ENCODE measurements at places on chromosomes 5 and 9.

DNA sequence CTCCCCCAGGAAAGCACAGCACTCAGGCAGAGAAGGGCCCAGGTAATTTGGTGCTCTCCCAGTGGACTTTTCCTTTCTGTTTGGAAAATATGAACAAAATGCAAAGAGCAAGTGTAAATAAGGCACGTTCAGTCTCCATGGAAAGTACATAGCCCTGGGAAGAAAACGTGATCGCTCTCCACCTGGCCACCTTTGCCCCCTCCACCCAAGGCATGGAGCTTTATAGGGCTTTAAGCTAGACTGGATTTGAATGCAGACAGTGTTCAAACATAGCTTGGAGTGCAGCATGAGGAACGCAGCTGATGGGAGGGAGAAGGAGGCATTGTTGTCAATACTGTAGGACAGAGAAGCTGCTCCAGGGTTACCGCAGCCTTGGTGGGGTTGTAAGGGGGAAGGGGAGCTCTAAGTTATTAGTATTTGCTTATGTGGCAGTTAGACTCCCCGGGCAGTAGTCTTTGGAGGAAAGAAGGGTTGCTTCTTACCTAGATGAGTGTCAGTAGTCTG is 500.2 kb downstream of the SPOCK1 start:
- no peaks in the 10 kb centered on the region for H3K4me1 ChIP-seq
- DNase-seq, result no peak
- H3K27me3 ChIP-seq, result no peaks in the 10 kb centered on the region

DNA sequence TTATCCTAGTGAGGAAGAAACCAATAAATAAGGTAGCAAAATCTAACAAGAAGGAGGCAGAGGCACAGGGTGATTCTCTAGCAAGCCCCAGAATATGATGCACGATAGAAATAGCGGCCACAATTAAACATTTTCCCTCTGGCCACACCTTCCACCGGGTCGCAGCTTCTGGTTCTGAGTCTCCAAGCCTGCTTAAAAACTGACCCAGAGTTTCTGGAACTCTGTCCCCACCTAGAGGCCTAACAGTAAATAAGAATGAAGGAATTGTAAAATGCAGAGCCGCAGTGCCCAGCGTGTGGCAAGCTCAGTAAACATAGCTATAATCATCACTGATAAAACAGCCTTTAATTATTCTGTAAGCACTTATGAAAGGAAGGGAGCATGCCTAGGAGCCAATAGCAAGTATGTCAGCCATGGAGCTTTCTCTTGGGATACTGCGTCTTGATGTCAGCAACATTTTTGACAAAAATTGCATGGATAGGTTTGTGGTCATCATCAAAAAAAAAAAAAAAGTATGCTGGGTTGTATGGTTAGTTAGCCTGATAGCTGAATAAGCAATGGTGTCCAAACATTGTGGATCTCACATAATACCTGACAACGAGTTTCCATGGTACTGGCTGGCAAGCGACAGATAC is 465.5 kb downstream of the DNAH5 start:
- no peak overlapping the region for H3K27ac ChIP-seq
- no peaks in the 10 kb centered on the region for H3K27me3 ChIP-seq
- no peak for DNase-seq
- H3K4me3 ChIP-seq, result no peak overlapping the region
- H3K36me3 ChIP-seq, result no peaks in the 10 kb centered on the region

DNA sequence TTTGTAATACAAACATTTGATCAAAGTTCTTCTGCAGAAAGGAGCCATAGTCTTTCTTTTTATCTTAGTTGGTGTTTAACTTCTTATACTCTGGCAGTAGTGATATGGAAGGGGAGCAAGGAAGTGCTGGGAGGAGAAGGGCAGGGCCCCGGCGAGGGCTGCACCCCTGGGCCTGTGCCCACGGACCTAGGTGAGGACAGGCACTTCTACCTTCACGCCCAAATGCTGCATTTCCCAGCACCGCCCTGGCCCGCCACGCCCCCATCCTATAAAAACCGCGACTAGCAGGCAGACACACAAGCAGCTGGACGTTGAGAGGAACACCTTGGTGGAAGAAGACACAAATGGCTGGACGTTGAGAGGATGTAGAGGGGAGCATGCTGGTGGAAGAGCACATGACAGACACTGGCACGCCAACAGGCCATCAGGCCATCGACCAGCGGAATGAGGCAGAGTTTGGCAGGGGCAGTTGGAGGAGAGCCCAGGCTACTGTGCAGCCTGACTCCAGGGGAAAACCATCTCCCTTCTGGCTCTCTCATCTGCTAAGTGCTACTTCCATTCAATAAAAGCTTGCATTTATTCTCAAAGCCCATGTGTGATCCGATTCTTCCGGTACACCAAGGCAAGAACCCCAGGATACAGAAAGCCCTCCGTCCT is 81.5 kb upstream of the C9orf72 start:
- H3K36me3 ChIP-seq, result no peaks in the 10 kb centered on the region
- no peak overlapping the region for H3K4me3 ChIP-seq
- H3K4me1 ChIP-seq, result peaks cover 12% of the 10 kb centered on the region
- no peaks in the 10 kb centered on the region for H3K27me3 ChIP-seq

DNA sequence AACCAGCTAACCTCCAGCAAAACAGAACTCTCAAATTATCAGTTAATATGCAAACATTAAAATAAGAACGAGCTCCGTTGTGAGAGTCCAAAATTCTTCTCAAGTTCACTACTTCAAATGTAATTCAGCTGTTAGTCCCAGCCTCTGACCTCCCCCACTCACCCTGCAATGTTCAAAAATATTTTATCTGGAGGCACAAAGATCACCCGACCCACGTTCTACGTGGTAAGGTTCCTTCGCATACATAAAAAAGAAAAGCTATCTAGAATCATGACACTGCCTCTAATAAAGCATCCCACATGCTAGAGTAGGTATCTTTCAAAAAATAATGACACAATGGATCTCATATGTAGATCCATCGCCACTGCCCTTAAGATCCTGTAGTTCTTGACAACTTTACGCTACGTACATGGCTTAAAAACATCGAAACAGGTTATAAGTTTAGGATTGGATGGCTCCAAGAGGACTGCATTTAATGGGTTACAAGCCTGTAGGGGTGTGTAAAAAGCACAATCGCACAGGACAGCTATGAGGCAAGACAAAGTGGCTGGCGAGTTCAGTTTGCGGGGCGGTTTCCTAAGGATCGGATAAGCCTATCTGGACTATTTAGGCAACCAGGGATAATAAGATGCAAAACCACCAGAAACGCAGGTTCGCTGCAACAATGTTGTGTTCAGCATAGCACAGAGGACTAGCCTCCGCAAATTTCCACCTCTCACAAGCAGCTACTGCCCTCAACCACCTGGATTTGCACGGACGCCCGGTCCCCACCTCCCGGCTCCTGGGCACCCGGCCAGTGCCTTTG is 969 bp downstream of the CLK4 start:
- peak overlapping the region; percentile 98 for H3K4me3 ChIP-seq
- no peak for DNase-seq
- H3K27ac ChIP-seq, result peak overlapping the region; percentile 98
- H3K36me3 ChIP-seq, result no peaks in the 10 kb centered on the region
- H3K27me3 ChIP-seq, result no peaks in the 10 kb centered on the region

GRCh38 chr5:109823597-109823996 is 133.9 kb downstream of the MAN2A1 start:
- DNase-seq, result no peak
- H3K27me3 ChIP-seq, result no peaks in the 10 kb centered on the region
- no peak overlapping the region for H3K27ac ChIP-seq
- no peaks in the 10 kb centered on the region for H3K4me1 ChIP-seq
- H3K4me3 ChIP-seq, result no peak overlapping the region

- H3K36me3 ChIP-seq, result peaks cover 3% of the 10 kb centered on the region
- no peak overlapping the region for H3K4me3 ChIP-seq
- H3K4me1 ChIP-seq, result no peaks in the 10 kb centered on the region
Measured at GRCh38 chr5:40774623-40775022, 18.9 kb upstream of the TTC33 start.

DNA sequence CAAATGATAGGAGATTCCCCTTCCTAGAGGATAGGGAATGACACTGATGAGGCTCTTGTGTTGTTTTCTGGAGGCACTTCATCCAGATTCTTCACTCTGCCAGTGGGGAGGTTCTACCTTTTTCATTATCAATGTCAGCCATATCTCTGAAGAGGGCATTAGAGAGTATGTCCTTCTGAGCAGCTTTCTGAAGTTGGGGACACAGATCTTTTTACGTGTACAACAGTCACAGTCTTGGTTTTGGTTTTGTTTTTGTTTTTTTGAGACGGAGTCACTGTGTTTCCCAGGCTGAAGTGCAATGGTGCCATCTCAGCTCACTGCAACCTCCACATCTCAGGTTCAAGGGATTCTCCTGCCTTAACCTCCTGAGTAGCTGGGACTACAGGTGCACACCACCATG is 22.6 kb downstream of the CENPH start:
- no peaks in the 10 kb centered on the region for H3K4me1 ChIP-seq
- H3K36me3 ChIP-seq, result peaks cover 7% of the 10 kb centered on the region
- no peaks in the 10 kb centered on the region for H3K27me3 ChIP-seq
- no peak overlapping the region for H3K27ac ChIP-seq
- no peak for DNase-seq

GRCh38 chr5:31559942-31560341 is 27.8 kb downstream of the C5orf22 start:
- no peak overlapping the region for H3K4me3 ChIP-seq
- no peaks in the 10 kb centered on the region for H3K4me1 ChIP-seq
- H3K27me3 ChIP-seq, result no peaks in the 10 kb centered on the region
- H3K27ac ChIP-seq, result no peak overlapping the region
- no peak for DNase-seq

GRCh38 chr9:3478549-3478953 is 47.2 kb downstream of the RFX3 start:
- H3K27ac ChIP-seq, result no peak overlapping the region
- H3K4me3 ChIP-seq, result no peak overlapping the region
- no peak for DNase-seq

DNA sequence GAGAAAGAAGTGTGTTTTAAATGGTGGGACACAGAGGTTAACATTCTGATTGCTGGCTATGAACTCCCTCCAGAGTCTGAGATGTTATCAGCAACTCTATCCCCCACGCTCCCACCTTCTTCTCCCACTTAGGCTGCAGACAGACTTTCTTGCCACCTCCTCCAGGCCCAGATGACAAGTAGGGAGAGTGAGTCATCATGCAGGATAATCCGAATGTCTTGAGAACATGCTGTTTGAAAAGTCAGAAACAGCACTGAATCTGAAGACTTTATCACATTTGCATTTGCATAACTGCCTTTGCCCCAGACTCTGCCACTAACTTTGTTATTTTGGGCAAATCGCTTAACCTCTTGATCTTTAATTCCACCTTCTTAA is 139.8 kb downstream of the ESM1 start:
- H3K4me1 ChIP-seq, result no peaks in the 10 kb centered on the region
- DNase-seq, result no peak
- no peak overlapping the region for H3K27ac ChIP-seq
- H3K27me3 ChIP-seq, result no peaks in the 10 kb centered on the region
- H3K4me3 ChIP-seq, result no peak overlapping the region

DNA sequence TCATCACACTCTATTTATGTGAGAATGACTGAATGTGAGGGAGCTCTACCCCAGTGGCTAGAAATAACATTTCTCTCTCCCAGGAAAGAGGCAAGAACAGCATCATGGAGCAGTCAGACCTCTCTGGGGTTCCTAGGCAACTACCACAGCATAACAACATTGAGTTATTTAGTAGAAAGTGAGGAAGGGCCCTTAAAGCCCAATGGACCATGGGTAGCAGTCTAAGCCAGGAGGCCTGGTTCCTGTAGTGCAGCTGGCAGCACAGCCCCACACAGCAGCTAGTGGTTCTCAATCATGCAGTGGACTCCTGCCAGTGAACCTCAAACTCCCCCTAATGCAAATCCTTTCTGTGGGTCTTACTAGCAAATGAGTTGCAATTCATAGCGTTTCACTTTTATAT is 55.3 kb downstream of the SPEF2 start:
- H3K4me3 ChIP-seq, result no peak overlapping the region
- H3K36me3 ChIP-seq, result no peaks in the 10 kb centered on the region
- DNase-seq, result no peak
- H3K27ac ChIP-seq, result no peak overlapping the region
- H3K4me1 ChIP-seq, result no peaks in the 10 kb centered on the region

GRCh38 chr9:27192291-27192960 is 83.4 kb downstream of the TEK start:
- peaks cover 6% of the 10 kb centered on the region for H3K4me1 ChIP-seq
- H3K4me3 ChIP-seq, result no peak overlapping the region
- no peaks in the 10 kb centered on the region for H3K36me3 ChIP-seq
- no peaks in the 10 kb centered on the region for H3K27me3 ChIP-seq
- no peak for DNase-seq
- no peak overlapping the region for H3K27ac ChIP-seq

DNA sequence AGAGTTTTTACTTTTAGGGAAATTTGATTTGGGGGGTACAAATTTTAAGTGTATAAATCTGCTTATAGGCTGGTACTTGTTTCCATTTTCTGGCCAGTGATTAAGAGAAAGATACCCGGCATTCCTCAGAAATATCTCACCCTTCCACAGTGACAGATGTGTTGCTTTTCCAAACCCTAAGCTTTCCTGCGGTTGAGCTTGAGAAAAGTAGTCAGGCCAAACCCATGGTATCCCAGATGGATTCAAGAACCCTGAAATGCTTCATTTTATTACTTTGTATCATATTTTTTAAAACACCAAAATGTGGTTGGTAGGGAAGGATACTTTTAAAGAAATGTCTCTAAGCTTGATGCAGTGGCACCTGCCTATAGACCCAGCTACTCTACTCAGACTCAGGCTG is 23.5 kb downstream of the SPTAN1 start:
- H3K4me3 ChIP-seq, result no peak overlapping the region
- no peaks in the 10 kb centered on the region for H3K27me3 ChIP-seq
- no peak for DNase-seq
- peaks cover 58% of the 10 kb centered on the region for H3K36me3 ChIP-seq
- H3K27ac ChIP-seq, result peak overlapping the region; percentile 26
